ENCODE measurements at places on chromosomes 16 and 17.

GRCh38 chr17:5788266-5788900 lies 204.1 kb upstream of the NLRP1 start:
- peak; percentile 32 for DNase-seq

DNA sequence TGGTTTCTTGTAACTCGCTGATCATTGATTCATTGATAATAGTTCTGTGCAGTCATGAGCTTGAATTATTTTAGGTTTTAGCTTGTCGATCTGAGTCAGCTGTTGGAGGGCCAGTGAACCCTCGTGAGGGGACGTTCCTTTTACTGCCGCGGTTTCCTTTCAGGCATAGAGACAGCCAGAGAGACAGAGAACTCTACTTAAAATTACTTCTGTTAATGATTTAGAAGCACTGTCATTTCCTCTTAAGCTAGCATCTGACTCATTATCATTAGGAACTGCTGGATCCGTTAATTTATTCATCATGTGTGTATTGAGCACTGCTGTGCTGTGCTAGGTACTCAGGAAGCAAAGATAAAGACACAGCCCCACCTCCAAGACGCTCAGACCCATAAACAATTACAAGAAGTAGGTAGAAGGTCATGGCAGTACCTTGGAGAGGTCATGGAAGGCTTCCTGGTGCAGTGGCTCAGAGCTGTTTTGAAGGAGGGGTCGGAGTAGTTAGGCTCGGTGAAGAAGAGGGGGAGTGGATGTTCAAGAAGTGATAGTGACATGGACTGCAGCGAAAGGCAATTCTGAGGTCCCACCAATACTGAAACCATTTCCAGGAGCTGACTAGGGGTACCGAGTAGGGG lies 3.3 kb downstream of the PGS1 start:
- DNase-seq, result no peak

GRCh38 chr17:13337864-13338371 lies 263.8 kb downstream of the HS3ST3A1 start:
- peak; percentile 77 for DNase-seq

GRCh38 chr17:56781906-56782305 lies 51.8 kb downstream of the C17orf67 start:
- DNase-seq, result no peak

DNA sequence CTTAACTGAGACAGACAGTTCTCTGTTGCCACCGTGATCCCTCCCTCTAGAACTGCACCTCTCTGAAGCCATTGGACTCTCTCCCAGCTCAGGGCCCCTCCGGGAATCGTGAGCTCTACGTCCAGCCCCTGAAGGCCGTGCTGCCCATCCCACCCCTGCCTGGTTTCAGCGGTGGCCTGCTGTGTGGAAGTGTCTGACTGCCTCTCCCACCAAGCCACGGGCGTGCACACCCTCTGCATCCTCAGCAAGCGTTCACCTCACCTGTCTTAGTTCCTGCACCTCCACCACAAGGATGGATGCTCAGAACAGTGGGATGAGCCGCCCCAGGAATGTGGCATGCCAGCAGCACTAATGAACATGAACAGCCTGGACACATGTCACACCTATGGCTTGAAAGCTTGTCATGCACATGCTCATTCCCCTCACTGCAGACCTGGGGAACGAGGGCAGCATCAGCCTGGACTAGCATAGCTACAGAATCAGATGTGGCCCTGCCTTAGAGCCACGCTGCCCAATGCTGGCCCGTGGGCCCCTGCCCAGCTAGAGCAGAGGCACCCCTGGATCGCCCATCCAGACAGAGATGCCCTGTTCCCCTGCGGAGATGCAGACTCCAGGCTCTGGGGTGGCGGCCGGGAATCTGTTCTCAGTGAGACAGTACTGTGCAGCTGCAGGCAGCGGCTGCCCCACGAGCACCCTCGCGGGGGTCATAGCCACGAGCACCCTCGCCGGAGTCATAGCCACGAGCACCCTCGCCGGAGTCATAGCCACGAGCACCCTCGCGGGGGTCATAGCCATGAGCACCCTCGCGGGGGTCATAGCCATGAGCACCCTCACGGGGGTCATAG lies 73.7 kb upstream of the CHMP6 start:
- DNase-seq, result no peak

DNA sequence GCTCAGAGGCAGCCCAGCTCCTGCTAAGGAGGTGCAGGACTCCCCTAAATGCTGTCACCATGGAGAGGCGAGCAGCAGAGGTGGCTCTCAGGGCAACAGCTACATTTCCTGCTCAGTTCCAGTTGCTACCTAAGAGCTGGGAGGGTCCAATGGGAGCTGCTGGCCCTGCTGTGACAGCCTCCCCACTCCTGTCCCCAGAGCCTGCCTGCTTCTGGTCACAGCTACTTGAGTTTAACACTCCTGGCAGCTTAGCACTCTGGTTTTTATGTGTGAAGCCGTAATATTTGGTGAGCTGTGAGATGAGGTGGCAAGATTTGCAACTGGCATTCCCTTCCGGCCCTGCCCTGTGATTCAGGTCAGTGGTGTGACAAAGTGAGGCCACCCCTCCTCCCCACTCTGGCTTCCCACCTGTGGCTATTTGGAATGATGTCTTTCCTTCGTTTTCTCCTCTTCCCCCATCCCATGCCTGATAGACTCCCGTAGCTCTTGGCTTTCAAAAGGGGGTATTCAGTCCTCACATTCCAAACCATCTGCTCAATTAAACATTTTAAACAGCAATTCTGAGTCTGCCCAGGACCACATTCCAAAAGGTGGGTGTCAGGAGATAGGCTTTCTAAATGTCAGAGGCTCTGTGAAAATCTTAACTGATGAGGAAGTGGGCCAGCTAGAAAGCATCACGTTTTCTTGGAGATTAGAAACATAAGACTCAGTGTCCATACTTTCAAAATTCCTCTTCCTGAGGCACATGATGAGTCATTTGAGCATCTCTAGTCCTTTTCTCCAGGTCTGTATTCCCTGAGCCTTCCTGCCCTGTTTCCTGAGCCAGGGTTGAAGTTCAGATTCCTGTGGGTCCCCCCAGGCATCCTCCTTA lies 42.6 kb upstream of the SKAP1 start:
- DNase-seq, result no peak

DNA sequence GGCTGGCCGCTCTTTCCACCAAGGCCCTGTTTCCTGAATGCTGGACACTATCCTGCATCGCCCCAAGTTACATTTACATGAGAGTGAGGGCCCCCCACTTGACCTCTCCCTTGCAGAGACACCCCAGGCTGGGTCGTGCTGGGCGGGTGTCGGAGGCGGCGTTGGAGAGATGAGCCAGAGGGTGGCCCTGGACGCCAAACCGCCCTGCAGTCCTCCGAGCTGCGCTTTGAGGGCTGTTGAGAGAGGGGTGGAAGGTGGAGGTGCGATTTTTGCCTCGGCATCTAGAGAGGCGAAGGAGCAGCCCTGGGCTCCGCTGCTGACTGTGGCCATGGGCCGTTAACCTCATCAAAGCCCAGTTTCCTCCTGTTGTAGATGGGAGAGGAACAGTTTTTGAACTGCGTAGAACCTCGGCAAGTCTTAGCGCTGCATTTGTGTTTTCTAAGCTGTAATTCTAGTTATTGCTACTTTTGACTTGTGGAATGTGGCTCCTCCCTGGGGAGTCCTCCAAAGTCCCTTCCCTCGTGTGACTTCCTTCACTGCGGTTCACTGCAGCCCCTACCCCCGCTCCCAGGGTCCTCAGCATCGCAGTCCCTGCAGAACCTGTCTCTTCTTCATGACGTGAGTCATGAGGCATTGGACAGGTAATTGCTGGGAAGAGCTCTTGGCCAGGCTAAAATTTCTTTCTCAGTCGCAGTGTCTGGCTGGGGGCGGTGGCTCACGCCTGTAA lies 986 bp upstream of the ELOB start:
- DNase-seq, result no peak

- no peak for DNase-seq
Observed at GRCh38 chr16:75179208-75179607, 27.8 kb downstream of the CTRB2 start.

- no peak for DNase-seq
Observed at GRCh38 chr17:36594626-36595401, 3.1 kb downstream of the DHRS11 start.

- DNase-seq, result no peak
Observed at GRCh38 chr17:21019976-21020586, 22.7 kb downstream of the USP22 start.

DNA sequence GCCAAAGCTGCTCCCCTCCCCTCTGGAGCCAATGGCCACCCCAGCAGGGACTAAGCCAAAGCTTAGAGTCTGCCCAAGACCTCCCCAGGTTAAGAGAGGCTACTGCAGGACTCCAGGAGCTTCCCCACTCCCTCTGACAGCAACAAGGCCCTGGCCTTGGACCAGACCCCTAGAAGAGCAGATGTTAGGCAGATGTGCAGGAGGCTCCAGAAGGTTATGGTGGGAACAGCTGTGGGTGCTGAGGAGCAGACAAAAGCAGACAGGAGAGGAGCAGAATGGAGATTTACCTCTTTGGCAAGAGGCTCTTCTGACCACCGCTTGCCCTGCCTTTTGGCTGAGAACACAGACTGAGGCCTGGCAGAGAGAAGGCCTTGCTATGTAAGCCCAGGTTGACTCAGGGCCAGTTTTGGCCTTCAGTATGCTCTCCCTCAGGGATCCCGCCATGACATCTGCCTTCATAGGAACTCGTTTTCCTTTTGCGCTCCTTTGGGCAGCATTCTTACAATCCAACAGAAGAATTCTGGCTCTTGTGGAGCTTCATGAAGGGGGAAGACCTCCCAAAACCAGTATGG lies 113.0 kb downstream of the RBFOX3 start:
- no peak for DNase-seq

- DNase-seq, result no peak
Observed at GRCh38 chr16:27177031-27177774, 26.1 kb upstream of the KDM8 start.

DNA sequence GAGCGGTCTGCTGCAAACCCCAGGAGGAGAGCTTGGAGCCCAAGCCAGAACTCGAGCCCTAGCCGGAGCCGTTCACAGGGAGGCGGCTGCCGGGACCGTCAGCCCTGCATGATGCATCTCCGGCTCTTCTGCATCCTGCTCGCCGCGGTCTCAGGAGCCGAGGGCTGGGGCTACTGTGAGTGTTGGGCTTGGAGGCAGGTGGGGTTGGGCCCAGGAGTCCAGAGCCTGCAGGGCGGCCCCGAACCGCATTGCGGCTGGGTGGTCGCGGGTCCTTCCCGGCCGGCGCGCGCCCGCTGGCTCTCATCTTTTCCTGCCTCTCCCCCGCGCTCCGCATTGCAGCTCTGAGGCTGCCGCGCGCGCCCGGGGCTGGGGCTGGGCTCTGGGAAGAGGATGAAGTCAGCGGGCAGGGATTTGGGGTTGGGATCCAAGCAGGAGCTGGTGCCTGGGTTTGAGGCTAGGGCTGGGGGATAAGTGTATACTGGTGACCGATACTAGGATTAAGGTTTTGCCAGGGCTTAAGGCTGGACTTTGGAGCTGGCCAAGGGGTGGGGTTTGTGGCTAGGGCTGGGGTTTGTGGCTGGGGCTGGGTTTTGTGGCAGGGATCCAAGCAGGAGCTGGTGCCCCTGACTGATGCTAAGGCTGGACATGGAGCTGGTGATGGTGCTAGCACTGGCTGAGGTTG lies 532 bp downstream of the CNTNAP1 start:
- DNase-seq, result peak; percentile 52

GRCh38 chr17:12422651-12423050 lies 243.0 kb upstream of the MYOCD start:
- DNase-seq, result no peak

DNA sequence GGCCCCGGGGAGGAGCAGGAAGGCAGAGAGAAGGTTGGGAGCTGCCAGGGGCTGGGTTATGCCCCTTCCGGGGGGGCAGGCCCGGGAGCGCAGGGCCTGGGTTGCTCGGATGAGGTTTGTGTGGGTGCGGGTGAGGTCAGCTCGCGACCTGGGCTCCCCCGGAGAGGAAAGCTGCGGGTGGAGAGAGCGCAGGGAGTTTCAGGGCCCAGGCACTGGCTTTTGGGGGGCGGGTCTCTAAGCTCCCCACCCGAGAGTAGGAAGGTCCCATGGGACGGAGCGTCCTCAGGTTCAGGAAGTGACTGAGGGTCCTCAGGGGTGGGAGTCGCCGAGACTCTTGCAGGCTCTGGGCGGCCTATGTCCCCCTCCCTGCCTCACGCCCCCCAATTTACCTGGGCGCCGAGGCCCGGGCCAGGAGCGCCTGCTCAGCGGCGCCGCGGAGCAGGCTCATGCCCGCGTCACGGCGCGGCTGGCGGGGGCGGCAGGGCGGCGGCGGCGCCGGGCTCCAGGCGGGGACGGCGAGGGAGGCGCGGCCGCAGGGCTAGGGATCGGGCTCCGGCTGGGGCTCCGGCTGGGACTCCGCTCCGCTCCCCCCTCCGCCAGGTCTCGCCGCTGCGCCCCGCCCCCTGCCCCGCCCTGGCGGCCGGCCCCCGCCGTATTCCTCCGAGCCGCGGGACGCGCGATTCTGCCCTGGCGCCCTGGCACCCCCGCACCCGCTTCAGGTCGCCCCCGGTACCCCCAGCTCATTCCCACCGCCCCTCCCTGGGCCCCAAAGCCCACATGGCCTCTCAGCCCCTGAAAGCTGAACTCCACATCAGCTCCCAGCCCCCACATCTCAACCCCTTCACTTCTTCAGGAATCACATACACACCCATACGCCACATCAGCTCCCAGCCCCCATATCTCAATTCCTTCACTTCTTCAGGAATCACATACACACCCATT lies at the start of gene DOK4:
TSS of gene DOK4 (minus strand) at position 578 of the 942 bp plus-strand sequence. CDS start 6,986 bp downstream, outside the sequence.
- DNase-seq, result peak; percentile 70

GRCh38 chr17:5241861-5242671 lies 7.4 kb upstream of the SCIMP start:
- no peak for DNase-seq
